ENCODE measurements at places on chromosomes 11 and 22.

- no peak for DNase-seq
Measured at GRCh38 chr11:8168485-8169257, at the start of gene RIC3. Gene RIC3, minus strand, starts transcription at chr11:8169025. Its CDS starts 36 bp downstream, at chr11:8168989.

DNA sequence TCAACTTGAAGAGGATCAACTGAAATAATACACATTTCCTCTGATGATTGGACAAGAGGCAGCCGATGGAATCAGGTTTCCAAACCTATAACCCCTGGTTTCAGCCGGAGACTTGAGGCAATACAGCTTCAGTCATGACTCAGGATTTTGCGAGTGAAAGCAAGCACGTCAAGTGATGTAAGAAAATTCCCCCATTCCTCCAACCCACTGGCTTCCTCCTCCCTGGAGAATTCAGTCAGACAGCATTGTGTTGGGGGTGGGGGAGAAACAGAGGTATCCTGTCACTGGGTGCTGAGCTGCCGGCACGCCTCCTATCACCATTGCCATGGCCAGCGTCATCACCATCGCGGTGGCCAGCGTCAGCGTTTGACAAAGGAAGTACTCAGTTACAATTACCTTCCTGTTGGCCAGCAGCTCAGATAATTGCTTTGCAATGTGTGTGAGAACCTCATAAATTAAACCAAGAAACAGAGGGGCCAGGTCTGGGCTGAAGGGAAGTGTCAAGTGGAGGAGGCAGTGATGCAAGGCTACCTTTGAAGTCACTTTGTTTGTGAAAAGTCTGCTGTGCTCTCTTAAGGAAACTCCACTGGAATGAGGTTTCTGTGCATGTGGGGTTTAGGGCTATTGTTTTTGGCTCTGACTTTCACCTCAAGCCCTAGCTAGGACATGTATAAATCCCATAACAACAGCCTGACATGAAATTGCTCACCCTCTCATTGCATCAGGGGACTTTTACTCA is 50.2 kb downstream of the LIF start:
- DNase-seq = peak; percentile 100

DNA sequence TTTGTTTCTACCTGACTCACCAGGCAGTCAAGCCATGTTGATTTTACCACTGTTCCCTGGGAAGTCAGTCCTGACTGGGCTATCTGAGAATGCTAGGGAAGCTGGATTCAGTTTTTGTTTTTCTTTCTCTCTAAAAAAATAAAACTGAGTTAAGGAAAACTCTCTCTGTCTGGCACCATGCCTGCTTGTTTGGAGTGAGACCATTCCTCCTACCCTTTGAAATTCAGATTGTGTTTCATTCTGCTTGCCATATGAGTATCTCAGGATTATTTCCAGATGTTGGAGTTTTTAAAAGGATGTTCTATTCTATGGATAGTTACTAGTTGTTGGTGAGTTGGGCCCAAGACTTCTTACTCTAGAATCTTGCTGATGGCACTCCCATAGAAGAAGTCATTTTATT is 1917.0 kb downstream of the LRRC4C start:
- DNase-seq = no peak

- no peak for DNase-seq
Measured at GRCh38 chr22:22011964-22012363, 29.4 kb upstream of the TOP3B start.

DNA sequence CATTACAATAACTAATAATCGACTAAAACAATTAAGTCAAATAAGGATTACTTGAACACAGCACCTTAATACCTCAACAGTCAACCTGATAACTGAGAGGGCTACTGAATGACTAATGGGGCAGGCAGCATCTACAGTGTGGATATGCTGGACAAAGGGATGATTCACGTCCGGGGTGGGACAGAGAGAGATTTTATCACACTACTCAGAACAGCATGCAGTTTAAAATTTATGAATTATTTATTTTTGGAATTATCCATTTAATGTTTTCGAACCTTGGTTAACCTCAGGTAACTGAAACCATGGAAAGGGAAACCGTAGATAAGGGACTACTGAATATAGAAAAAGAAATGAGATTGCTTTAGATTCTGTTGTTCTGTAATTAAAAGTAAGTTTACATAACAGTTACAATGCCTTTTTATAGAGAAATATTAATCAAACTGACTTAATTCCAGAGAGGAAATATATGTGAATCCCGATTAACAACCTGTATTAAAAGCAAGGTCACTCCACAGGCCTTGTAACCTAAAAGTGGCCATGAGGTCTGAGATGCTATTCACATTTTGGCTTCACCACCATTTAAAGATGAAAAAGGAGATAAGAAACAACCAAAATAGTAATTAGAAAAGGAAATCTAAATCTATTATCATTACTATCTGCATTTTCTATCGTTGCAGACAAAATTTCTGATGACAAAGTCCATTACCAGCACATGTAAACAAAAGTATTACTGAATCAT is 119.0 kb upstream of the TP53AIP1 start:
- DNase-seq = peak; percentile 3

GRCh38 chr22:31344578-31345330 is 1.4 kb downstream of the PATZ1 start:
- DNase-seq = no peak

DNA sequence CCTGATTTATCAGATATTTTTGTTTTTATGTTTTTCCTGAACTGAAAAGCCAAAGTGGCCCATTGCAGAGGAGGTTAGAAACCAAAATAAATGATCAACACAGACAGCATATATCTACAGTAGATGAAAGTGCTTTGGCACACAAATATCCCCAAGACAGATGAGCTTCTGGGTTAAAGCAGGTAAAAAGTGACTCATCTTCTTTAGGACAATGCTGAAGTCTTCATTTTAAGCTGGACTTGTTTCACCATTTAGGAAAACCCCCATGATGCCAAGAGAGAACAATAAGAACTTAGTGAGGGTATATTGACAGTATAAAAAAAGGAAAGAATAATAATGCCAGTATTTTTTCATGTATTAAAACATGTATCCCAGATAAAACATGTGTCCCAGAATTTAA is 100.8 kb upstream of the OR9G4 start:
- DNase-seq = no peak

DNA sequence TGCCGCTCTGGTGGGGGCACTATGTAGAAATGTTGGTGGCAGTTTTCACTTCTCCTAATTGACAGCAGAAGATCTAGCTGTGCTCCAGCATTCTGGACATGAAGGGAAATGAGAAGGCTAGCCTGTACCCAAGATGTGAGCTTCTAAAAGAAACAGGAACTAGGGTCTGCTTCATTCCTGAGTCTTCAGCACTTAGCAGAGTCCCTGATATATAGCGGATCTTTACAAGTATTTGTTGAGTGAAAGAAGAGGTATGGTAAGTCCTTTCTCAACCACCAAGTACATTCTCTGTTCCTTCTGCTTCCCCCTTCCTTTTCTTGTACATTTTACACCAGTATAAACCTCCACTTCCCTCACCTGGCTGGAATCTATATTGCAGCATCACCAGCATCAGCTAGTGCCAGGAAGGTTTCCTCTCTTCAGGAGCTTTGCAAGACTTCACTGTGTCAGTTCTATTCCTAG is 408.3 kb upstream of the CADM1 start:
- no peak for DNase-seq

GRCh38 chr11:35363854-35364780 is 55.2 kb downstream of the SLC1A2 start:
- DNase-seq = peak; percentile 53

- no peak for DNase-seq
Measured at GRCh38 chr11:117761993-117762392, 35.0 kb downstream of the DSCAML1 start.

GRCh38 chr22:42069801-42070516 is 653 bp downstream of the NAGA start:
- no peak for DNase-seq

- no peak for DNase-seq
Measured at GRCh38 chr11:15500643-15501042, 385.9 kb downstream of the INSC start.

DNA sequence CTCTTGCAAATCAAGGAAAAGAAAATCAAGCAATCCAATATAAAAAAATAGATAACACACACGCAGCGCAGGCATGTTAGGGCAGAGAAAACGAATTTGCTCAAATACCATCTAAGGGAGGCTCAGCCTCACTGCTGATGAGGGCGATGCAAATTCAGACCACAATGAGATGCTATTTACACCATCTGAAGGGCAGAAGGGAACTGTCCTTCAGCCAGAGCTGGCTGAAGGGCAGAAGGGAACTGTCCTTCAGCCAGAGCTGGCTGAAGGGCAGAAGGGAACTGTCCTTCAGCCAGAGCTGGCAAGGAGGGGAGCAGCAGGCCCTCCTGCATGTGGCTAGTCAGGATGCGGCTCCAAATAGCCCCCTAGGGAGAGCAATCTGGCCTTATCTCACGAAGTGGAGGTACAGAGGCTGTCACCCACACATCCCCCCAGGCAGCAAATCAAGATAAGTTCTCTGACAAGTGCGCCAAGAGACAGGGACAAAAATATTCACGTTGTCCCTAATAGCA is 7.6 kb upstream of the SLC39A13 start:
- DNase-seq = no peak

DNA sequence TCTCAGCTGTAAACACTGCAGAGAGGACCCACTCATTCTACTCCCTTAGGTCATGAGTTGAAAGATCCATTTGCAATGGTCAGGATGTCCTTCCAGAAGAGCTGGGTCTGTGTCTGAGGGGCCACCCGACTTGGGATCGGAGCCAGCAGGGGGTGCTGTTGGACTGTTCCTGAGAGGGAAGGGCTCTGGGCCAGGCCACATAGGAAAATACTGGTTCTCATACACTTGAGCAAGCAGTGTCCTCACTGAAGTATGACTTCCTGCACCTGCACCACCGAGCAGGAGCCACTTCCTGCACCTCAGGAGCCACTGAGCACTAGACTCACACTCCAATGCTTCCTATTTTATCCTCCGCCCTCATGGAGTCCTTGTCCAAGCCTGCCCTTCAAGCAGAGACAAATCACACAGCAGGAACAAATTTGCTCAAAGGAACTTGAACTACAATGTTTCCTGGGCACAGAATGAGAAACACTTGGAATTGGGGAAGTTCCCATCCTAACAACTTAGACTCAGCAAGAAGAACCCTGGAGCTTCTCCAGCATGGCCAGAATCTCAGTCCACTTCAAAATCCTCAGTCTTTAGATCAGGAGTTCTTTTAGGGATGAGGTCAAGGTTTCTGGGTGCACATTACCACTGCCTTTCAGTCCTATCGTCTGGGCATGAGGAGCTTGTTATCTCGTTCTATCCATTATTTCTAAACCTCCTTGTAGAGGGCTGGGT is 36.6 kb upstream of the VPREB1 start:
- DNase-seq = peak; percentile 84

DNA sequence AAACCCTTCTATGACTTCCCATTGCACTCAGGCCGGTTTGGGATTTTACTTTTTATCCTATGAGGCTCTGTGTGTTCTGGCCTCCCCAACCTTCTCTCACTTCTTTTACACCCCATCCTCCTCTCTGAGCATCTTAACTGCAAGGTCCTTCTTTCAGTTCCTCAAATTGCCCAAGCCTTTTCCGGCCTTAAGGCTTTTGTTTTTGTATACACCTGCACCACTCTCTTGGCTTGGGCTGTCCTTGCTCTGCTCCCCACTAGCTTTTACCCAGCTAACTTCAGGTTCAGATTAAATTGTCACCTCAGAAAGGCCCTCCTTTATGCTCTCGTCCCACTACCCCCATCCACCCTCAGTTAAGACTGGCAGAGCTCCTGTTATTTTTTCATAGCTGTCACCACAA is 55.5 kb downstream of the FAM83F start:
- DNase-seq = no peak

GRCh38 chr22:44611880-44612496 is 90.0 kb upstream of the PRR5 start:
- DNase-seq = no peak

GRCh38 chr11:32137869-32138268 is 47.0 kb downstream of the RCN1 start:
- no peak for DNase-seq

DNA sequence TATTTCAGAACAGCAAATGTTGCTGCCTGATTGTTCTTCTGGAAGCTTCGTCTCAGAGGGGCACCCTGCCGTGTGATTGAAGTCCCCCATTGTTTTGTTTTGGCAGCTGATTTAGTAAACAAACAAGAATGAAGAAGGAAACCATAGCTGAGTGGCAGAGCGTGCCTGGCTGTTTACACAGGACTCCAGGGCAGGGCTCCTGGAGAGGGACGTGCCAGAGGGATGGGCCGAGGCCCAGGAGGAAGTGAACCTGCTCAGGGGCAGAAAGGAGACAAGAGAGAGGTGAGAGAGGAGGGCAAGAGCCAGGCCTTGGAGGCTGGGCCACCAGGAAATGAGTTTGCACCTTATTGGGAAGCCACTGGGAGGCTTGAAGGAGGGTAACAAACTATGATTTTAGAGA is 85.5 kb upstream of the B3GAT1 start:
- no peak for DNase-seq

GRCh38 chr11:117546431-117547194 is 219.0 kb downstream of the CEP164 start:
- no peak for DNase-seq

DNA sequence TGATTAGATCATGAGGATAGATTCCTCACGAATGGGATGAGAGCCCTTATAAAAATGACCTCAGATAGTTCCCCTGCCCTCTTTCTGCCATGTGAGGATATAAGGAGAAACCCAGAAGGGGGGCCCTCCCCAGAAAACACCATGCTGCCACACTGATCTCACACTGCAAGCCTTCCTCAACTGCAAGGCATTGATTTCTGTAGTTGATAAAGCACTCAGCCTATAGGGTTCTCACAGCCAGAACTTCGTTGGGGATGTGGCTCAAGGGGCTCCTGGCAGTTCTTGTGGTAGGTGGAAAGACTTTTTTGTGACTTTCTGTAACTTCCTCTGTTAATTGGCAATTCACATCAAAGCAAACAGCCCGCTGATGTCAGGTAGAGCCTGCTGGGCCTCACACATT is 108.9 kb downstream of the CD44 start:
- no peak for DNase-seq

DNA sequence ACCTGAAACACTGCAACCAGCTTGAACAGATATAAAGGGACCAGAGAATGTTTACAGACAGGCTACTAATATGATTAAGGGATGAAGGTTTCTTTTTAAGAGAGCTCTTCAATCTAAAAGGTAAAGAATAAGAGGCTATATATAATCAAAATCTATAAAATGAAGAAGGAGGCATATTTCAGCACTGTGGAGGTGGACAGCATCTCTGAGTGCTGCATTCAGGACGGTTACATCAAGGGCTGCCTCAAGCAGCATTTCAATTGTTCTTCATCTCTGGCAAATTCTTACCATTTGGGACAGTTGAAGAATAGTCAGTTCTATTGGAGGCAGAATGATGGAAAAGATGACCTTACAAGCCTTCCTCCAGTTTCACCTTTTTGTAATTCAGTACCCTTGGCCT is 139.6 kb upstream of the LMO1 start:
- DNase-seq = no peak

- no peak for DNase-seq
Measured at GRCh38 chr11:75759832-75760231, 8.7 kb upstream of the DGAT2 start.

Data from COLO829 (cell line).